ENCODE measurements at places on chromosomes 4 and X.

- DNase-seq: no peak
Observed at GRCh38 chr4:35965300-35965699, 279.0 kb downstream of the ARAP2 start.

DNA sequence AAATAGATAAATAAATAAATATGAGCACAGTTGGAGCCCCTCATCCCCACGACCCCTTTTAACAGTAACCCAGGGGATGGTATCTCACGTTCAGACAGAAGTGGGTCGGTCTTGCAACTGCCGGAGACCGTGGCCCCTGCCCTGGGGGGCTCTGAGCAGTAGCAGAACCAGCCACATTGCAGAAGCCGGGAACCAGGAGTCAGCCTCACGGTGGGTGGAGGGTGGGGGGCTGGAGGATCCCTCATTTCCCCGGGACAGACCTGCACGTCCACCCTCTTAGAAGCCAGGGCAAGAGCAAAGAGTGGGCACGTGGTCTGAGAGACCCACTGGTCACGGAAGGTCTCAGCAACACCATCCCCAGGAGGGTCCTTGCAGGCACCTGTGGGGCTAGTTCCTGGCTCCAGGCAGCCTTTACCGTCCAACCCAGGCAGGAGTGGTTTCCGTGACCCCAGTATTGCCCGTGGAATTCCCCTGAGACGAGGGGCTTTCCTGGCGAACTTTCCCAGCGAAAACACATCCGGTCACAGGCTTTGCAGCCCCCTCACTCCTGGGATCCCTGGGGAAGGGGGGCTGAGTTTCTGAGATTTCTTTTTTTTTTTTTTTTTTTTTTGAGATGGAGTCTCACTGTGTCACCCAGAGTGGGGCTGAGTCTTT is 8.8 kb upstream of the IL3RA start:
- no peak for DNase-seq

DNA sequence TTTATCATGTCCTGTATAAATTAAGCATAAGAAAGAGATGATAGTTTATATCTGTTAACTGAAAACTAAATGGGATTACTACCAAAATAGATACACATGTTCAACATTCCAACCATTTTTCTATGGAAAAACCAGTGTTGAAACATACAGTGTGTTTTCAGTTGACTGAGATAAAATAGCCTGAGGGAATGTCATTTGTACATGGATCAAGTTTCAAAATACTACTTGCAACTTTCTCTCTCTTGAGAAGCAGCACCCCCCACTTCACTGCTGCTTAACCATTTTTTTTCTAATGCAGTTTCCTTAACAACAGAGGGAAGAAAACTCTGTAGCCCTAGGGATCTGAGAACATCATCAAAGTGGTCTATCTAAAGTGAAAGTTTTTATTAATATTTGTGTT is 70.8 kb downstream of the NPNT start:
- peak; percentile 87 for DNase-seq

DNA sequence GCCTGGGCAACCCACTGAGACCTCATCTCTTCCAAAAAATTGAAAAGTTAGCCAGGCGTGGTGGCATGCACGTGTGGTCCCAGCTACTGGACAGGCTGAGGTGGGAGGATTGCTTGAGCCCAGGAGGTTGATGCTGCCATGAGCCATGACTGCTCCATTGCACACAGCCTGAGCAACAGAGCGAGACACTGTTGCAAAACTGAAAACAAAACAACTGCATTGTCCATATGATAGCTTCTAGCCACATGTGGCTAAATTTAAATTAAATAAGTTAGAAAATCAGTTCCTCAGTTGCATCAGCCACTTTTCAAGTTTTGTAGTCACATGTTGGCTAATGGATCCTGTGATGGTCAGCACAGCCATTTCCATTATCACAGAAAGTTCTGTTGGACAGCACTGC is 67.9 kb downstream of the GAB1 start:
- DNase-seq: no peak

- no peak for DNase-seq
Observed at GRCh38 chr4:22323691-22324090, 192.2 kb downstream of the ADGRA3 start.

- no peak for DNase-seq
Observed at GRCh38 chr4:116547632-116548031, 537.7 kb downstream of the TRAM1L1 start.

DNA sequence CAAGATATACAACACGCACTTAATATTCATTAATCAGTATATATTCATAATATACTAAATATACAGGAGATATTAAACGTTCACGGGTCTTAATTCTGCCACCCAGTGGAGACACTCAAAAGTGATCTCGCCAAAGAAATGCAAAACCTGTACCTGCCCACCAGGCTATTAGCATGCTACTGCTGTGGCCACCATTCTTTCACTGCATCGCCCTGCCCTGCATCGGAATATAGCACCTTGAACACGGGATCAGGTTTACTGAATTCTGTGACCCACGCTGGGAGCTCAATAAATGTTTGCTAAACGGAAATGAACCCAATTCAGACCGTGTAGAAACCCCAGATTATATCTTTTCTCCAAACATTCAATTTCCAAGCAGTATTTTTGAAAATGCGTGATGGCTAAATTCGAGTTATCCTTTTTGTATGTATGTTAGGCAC is 840 bp upstream of the CLCN3 start:
- peak; percentile 52 for DNase-seq

DNA sequence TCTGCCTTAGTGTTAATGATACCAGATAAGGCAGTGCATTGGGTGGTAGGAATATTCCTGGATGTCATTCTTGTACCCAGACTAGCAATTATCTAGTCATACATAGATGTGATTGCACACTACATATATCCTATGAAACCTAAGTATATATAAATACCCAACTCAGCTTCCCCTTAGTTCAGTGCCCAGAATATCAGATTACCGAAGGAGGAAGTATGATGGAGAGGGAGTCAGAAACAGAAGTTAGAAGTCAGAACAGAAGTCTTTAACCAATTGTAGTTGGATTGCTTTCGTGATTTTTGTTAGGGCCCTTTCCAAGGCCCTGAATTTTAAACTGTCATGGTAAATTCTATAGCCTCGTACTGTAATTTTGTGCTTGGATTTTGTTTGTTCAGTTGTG is 42.9 kb downstream of the MOB1B start:
- DNase-seq: no peak

- DNase-seq: no peak
Observed at GRCh38 chr4:184506527-184507121, 32.3 kb upstream of the IRF2 start.

GRCh38 chrX:10930151-10930550 is 181.0 kb upstream of the HCCS start:
- no peak for DNase-seq

DNA sequence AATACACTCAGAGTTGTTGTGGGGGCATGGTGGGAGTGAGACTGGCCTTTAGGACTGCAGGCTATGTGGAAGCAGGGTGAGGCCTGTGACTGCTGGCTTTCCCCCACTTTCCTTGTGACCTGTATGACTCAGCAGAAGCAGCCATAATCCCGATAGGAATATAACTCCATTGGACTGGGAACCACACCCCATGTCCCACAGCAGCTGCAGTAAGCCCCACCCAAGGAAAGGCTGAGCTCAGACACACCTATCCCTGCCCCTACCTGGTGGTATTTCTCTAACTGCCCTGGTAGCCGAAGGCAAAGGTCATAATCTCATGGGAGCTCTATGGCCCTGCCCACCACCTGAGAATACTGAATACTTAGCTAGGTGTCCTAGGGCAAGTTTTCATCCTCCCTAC is 169.3 kb downstream of the GC start:
- DNase-seq: no peak

DNA sequence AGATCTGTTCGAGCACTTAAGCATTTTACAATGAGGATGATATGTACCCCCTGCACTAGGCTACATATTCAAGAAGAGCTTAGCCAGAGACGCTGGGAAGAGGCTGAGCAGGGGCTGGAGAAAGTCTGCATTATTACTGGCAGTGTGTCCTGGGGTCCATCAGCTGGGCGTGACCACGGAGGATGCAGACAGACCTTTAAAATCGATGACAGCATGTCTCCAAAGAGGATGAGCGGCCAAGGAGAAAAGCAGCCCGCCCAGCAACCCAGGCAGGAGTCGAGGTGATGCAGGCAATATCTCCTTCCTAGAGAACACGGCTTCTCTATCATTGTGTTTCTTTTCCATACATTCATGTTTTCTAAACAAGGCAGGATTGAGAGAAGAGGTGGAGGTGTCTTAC is 300.7 kb downstream of the USP46 start:
- no peak for DNase-seq

GRCh38 chrX:16100673-16101072 is 22.7 kb upstream of the GRPR start:
- DNase-seq: no peak

- peak; percentile 79 for DNase-seq
Observed at GRCh38 chr4:108010167-108010566, 20.5 kb downstream of the HADH start.

DNA sequence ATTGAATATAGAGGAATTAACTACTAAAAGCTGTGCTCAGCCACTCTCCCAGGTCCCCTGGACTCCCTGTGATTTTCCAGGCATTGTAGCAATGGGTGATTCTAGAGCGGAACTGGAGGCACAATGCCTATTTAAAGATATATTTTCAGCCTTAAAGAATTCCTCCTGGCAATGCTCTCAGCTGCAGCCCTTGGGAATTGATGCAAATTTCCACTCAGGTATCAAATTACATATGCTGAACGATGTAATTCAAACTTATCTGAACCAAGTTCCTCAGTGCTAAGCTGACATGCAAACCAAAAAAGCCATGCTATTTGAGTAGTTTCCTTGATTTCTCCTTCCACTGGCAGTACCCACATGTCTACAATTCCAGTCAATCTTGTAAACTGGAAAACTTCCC is 86.3 kb upstream of the GABRA3 start:
- DNase-seq: no peak

GRCh38 chr4:155509555-155509954 is 132.8 kb upstream of the MAP9 start:
- no peak for DNase-seq

All from HFFc6 (cell line).